ENCODE measurements at places on chromosomes 12 and 14.
A peak's percentile ranks its signal among the peaks of the same experiment; 100 is the strongest.

DNA sequence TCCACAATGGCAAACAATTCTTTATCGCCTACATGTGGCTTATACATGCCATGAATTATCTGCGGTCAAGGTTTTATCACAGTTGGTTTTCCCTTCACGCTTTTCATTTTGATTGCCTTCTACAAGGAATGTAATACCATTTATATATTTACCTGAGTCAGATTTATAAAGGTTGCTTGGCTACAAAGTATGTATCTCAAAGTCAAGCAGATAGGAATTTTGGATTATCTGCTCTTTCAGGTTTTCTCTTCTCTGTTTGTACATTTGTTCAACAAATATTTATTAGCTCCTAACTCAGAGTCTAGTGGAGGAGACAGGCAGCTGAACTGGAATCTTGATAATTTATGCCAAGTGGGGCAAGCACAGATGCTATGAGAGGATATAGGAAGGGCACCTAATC, 28.5 kb upstream of the CISTR start:
- DNase-seq, result no peak

GRCh38 chr12:67364228-67364627, 95.1 kb downstream of the CAND1 start:
- no peak for DNase-seq

GRCh38 chr14:97486601-97487120, 689.5 kb downstream of the VRK1 start:
- no peak for DNase-seq

GRCh38 chr14:22976620-22977433, 5.5 kb downstream of the AJUBA start:
- no peak for DNase-seq

DNA sequence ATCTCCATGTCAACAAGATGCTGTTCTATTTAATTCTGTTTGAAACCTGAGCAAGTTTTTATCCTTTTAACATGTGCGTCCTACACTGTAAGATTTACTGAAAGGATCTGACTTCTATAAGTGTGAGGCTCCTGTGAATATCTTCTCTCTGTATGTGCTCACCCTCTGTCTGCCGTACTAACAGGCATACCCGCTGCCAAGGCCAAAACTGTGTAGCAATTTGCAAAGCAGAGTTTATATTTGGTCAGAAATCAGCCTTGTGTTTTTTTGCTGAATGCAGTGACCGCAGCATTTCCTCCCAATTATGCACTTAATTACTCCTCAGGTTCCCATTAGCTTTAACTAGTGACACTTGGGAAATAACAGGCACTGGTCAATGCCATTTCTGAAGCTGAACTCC, 12.3 kb downstream of the CHST11 start:
- DNase-seq, result no peak

- DNase-seq, result no peak
Observed at GRCh38 chr14:97315790-97316189, 518.6 kb downstream of the VRK1 start.

- DNase-seq, result no peak
Observed at GRCh38 chr14:94771158-94771905, 1.4 kb upstream of the GSC start.

GRCh38 chr12:94150240-94151121, 2.1 kb downstream of the PLXNC1 start:
- DNase-seq, result no peak

GRCh38 chr14:22848351-22849164, 12.2 kb downstream of the MMP14 start:
- peak; percentile 77 for DNase-seq

DNA sequence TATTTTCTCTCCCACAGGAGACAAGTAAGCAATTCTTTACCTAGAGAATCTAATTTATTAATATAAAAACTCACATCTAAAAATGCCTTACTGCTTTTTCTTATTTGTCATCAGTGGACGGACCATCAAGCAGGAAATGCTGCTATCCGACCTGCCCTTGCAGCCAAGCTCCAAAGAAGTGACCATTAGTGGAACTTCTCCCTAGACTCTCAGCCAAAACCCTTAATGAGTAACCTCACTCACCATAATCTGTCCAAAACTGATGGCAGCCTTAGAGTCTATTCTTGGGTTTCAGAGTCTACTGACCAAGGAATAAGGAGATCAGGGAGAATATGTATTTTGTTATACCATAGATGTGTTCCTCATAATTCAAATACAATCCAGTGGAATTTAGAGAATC, 60.9 kb upstream of the CFL2 start:
- no peak for DNase-seq

- DNase-seq, result no peak
Observed at GRCh38 chr14:99812096-99812750, 19.0 kb downstream of the EML1 start.

- DNase-seq, result no peak
Observed at GRCh38 chr12:106197906-106198623, 49.8 kb downstream of the CKAP4 start.

- no peak for DNase-seq
Observed at GRCh38 chr14:23099212-23099861, 4.0 kb downstream of the C14orf119 start.

- peak; percentile 73 for DNase-seq
Observed at GRCh38 chr14:74671789-74672188, 41.1 kb downstream of the AREL1 start.

DNA sequence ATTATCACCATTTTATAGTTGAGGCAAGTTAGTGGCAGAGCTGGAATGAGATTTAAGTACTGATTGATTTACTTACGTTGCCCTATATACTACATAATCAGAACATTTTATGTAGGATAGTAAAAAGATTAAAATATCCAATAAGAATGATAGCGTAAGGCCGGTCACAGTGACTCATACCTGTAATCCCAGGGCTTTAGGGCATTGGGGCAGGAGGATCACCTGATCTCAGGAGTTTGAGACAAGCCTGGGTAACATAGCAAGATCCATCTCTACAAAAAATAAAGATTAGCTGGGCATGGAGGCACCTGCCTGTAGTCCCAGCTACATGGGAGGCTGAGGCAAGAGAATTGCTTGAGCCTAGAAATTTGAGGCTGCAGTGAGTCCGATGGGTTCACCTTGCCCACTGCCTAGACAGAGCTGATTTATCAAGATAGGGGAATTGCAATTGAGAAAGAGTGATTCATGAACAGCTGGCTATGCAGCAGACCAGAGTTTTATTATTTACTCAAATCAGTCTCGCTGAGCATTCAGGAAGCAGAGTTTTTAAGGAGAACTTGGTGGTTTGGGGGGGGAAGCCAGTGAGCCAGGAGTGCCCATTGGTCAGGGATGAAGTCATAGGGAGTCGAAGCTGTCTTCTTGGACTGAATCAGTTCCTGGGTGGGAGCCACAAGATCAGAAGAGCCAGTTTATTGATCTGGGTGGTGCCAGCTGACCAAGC, 24.7 kb upstream of the SGPP1 start:
- peak; percentile 27 for DNase-seq

- DNase-seq, result peak; percentile 4
Observed at GRCh38 chr14:104442107-104442551, 137.4 kb upstream of the C14orf180 start.

- DNase-seq, result no peak
Observed at GRCh38 chr14:45799511-45799910, 546.5 kb upstream of the MIS18BP1 start.

DNA sequence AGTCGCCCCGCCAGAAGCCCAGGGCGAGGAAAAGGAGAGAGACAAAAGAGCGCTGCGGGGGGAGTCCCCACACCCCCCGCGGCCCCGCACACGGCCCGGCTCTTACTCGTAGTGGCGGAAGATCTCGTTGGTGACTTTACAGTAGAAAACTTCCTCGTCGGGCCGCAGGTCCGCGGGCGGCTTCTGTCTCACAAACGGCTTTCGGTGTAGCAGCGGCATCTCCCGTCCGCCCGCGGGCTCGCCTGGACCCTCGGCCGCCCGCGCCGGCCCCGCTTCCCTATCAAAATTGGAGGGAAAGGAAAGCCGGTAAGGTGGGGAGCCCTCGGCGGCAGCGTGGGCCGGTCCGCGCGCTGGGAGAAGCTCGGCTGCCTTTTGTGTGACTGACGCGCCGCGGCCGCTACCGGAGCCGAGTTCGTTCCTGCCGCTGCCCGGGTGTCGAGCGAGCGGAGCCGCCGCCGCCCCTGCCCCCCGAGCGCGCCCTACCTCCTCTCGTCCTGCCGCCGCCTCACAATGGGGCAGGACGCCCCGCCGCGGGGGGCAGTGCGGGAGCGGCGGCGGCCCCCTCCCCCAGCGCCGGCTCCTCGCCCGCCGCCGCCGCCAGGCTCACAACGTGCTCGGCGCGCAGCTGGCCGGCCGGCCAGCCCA, 652 bp downstream of the BAZ1A start:
- DNase-seq, result peak; percentile 71

GRCh38 chr14:21184254-21184653, 28.4 kb upstream of the OR5AU1 start:
- no peak for DNase-seq

GRCh38 chr12:28034271-28034670, 61.7 kb upstream of the PTHLH start:
- DNase-seq, result no peak

DNA sequence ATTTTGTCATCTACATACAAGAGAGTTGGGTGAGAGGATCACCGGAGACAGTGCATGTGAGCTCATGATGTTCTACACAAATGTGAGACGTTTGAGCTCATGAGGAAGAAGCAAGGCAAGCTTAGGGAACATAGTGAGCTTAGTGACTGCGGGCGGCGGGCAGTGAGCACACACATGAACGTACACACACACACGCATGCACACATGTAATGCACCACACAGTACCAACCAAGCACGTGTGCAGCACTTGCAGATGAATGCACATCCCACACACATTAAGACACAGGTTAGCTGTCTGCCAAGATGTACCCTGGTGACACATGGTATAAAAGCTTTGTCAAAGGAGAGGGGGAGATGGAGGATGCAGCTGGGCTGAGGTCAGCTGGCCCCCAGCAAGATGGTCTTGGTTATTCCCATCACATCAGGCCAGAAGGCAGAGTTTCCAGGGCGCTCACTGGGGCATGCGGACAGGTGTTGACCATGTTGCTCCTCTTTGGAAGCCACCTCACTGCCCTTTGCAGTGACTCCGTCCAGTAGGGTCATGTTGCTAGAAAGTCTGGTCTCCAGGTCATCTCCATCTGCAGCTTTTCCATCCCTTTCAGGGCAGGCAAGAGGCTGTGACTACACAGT, 8.7 kb upstream of the CACNA2D4 start:
- no peak for DNase-seq

DNA sequence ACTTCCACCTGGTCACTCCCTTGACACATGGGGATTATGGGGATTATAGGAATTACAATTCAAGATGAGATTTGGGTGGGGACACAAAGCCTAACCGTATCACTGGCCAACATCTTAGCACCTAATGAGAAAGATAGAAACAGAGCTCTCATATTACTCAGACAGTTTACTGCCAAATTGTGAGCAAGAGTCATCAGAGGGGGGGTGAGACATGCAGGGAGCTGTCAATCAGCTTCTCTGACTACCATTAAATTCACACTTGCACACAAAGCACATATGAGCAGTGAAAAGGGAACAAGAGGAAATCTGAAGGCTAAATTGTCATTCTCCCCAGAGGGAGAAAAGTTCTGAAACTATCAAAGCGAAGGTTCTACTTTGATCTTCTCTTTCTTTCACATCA, 78.1 kb upstream of the GRIN2B start:
- DNase-seq, result no peak

GRCh38 chr12:22924391-22924790, 299.4 kb downstream of the ETNK1 start:
- no peak for DNase-seq

GRCh38 chr14:64760916-64761315, 56.7 kb downstream of the PLEKHG3 start:
- DNase-seq, result no peak

- DNase-seq, result no peak
Observed at GRCh38 chr12:72241552-72241951, 30.6 kb upstream of the TRHDE start.

- no peak for DNase-seq
Observed at GRCh38 chr12:113151655-113152054, 2.1 kb downstream of the CFAP73 start.

GRCh38 chr12:64175254-64175945, 46.7 kb downstream of the KICS2 start:
- DNase-seq, result no peak
